ELF-1 (cell line): ENCODE measurements at places on chromosomes 2 and 18.

DNA sequence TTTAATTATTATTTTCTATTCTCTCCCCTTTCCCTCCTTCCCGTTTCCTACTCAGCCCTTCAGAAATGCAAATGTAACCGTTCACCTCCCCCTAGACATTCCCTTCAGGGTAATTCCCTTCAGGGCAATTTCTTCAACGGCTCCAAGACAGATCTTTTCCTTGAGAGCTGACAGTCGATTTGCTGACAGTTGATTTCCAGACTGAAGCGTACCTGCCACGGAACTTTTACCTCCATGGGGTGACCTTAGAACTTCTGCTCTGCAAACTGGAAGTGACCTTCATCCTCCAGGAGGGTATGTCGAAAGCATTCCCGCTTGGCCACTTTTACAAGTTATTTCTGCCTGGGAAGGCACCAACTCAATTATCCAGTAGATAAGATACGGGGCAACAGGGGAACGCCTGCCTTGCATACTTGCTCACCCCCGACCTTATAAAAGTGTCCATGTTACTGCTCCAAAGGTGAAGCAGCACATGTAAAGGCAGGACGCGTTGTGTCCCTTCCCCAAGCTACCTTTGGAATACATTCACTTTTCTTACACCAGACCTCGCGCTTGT, 18.5 kb downstream of the B3GNT7 start:
- DNase-seq, result no peak

DNA sequence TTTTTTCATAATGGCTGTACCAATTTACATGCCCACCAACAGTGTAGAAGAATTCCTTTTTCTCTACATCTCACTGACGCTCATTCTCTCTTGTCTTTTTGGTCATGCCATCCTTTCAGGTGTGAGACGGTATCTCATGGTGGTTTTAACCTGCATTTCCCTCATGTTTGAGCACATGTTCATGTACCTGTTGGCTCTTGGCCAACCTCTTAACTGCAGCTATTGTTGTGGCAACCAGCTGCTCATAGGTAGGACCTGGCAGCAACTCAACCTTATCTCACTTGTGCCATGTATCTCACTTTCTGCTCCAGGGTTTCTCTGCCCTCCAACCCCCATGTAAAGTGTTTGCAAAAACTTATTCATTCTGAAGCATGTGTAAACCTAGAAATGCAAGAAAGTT, 167.5 kb downstream of the UPP2 start:
- DNase-seq, result no peak

GRCh38 chr2:86012007-86012712, 93.5 kb downstream of the POLR1A start:
- DNase-seq, result no peak

DNA sequence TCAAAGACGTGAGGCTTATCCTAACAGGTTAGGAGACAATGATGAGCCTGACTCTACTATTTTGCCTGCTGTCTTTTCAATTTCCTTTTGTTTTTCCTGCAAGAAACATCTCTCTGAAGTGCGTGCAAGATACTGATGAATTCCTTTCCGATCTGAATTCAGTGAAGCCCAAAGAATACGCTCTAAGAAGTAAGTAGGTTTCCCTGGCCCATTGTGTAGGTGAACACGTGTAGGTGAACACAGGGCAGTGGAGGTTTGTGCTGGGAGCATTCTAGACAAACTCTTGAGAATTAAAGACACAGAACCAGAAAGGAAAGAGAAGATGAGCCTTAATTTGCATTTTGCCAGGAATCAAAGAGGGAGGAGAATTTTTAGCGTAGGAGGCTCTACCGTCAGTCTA, 132.0 kb downstream of the ZNF532 start:
- no peak for DNase-seq
